ENCODE measurements at places on chromosomes 11 and 22.
A peak's percentile ranks its signal among the peaks of the same experiment; 100 is the strongest.

DNA sequence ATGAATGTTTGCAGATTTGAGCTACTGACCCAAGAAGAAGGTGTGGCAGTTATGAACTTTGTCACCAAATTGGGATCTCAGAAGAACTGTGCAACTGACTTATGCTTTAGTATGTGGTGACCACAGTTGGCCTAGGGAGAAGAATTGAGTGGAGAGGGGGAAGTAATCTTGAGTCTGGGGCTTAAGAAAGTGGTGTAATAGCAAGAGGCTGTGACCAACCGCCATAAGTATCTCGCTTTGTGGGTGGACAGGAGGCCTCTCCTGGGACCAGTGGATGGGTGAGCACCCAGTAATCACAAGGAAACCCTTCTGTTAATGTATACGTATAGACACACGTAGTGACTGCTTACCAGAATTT, 12.7 kb upstream of the IL10RA start:
- no peak for DNase-seq

GRCh38 chr11:5065027-5065426, 4.3 kb upstream of the OR52E1 start:
- DNase-seq, result no peak

DNA sequence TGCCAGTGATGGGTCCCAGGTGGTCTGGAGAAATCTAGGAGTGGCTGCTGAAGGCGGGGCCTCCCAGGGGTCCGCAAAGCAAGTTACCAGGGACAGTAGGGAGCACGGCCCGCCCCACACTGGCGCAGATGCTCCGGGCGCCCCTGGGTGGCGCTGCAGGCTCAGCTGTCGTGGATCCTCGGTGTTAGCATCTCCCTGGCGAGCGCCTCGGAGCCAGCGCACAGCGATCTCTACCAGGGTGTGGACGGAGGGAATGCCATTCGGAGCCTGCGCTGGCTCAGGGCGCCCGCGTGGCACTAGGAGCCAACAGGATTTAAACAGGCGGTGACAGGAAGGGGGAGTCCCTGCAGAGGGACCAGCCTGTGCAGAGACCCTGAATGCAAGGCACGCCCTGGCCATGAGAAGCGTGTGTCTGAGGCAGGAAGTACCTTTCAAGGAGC, 20.2 kb downstream of the FADS3 start:
- DNase-seq, result peak; percentile 24

DNA sequence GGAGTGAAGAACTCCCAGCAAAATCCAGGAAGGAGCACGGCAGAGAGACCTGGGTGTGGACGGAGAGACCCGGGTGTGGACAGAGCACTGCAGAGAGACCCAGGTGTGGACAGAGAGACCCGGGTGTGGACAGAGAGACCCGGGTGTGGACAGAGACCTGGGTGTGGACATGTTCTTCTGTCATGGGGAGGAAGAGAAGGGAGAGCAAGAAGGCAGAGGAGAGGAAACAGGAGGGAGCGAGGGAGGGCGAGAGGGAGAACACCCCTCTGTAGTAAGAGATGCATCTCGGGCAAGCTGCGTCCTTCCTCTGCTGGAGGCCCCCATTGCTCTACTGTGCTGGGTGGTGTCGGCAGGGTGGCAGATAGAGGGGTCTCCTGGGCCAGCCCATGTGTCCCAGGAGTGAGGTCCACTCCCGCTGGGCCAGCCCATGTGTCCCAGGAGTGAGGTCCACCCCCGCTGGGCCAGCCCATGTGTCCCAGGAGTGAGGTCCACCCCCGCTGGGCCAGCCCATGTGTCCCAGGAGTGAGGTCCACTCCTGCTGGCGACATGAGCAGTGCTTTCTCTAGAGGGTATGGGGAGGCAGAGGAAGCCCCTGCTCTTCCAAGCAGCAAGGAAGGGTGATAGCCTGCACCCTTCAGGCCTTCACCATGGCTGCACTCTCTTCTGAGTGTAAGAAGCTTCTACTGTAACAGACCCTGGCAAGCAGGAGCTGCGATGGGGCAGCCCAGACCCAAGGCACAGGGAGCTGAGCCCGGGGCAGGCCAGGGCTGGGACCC, 934.2 kb downstream of the BRD1 start:
- DNase-seq, result no peak

DNA sequence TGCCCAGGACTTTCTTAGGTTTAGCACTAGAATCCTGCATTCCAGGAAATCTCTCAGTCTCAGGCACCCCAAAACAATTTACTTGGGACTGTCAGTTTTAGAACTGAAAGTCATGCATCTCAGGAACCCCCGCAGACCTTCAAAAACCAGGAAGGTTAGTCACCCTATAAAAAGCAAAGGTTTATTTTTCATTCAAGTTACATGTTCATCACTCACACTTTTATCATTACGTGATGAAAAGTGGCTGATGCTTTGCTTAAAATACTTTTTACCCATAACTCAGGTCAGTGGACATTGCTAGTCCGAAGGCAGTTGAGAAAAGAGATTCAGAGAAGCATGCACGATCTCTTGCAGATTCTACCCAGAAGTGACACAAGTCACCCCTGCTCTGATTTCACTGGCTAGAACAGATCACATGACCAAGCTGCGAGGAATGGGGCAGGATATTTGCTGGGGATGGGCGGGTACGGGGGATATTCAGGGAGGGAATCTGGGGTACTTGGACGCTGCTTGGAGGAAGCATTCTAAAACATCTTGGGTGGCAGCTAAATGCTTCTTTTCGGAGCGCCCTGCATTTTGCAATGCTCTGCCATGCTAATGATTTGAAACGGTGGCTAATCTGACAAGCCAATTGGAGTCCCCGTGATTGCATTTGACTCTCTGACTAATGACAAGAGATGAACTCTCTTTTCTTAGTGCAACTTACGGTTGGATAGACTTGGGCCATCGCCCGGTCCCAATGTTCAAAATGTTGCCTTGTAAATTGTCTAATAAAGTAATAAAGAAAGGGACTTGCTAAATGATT, 110.2 kb downstream of the MIAT start:
- DNase-seq, result no peak

All from activated naive CD4-positive, alpha-beta T cell (primary cell).